ENCODE measurements at places on chromosomes 3 and 15.

- DNase-seq = no peak
These were observed 108.8 kb downstream of the TOP2B start for GRCh38 chr3:25555695-25556437.

DNA sequence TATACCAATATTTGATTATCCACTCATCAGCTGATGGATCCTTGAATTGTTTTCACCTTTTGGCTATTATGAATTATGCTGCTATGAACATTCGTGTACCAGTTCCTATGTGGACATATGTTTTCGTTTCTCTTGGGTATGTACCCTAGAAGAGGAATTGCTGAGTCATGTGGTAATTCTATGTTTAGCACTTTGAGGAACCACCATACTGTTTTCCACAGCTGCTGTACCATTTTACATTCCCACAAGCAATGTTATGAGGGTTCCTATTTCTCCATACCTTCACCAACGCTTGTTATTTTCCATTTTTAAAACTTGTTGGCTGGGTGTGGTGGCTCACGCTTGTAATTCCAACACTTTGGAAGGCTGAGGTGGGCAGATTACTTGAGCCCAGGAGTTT is 62.9 kb downstream of the RPLP1 start:
- DNase-seq = no peak

DNA sequence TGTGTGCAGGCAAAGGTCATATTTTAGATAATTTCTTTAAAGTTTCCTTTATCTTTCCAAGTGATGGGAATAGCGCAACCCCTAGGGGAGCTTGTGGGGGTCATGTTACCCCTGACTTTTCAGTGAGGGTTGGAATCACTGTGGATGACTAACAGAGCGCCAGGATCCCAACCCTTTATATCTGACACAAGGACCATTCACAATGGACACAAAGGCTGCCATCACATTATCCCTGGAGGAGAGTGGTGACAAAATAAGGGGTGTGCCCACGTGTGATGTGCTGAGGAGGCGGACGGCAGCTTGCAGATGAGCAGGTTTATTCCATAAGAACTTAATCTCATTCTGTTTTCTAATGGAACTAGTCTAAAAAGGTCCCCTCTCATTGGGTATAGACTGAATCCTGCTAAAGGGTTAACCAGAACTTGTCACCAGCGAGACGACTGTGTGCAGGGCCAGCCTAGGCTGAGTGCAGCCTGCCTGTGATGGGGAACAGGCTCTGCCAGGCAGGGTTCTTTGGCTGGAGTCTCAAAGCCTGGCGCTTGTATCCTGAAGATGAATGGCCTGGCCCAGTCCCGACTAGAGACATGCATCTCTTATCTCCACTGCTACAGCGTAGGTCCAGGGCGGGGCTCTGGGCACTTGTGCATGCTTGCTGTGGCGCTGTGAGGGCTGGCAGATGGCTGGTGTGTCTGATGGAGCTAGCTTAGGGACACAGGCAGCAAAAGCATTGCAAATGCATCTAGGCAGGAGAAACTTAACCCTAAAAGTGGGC is 50.2 kb downstream of the CHDH start:
- no peak for DNase-seq

DNA sequence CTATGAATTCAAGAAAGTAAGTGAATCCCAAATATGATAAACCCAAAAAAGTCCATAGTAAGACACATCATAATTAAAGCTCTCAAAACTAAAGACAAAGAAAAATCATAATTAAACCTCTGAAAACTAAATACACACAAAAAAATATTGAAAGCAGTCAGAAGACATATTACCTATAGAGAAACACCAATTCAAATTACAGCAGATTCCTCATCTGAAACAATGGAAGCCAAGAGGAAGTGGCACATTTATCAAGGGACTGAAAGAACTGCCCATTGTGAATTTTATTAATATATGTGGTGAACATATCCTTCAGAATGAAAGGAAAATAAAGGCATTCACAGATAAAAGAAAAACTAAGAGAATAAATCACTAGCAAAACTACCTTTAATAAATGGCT is 128.2 kb downstream of the SCAPER start:
- DNase-seq = no peak

GRCh38 chr3:6260551-6261191 is 600.2 kb upstream of the GRM7 start:
- DNase-seq = no peak

DNA sequence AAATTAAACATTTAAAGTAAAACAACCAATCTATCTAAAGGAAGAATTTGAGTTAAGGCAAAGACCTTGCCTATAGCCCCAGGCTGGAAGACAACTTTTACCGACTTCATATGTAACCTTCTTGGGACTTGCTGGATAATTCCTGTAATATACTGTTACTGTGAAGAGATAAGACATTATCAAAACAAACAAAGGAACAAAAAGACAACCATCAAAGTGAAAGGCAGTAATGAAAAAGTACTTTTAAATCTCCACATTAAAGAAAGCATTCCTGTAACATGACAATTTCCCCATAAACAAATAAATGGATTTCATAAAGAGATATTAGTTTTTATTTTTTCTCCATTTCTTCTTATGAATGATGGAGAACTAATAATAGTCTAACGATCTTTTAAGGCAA is 2.4 kb downstream of the CMTM6 start:
- DNase-seq = no peak

- no peak for DNase-seq
These were observed 426.1 kb upstream of the THBS1 start for GRCh38 chr15:39154776-39155175.

DNA sequence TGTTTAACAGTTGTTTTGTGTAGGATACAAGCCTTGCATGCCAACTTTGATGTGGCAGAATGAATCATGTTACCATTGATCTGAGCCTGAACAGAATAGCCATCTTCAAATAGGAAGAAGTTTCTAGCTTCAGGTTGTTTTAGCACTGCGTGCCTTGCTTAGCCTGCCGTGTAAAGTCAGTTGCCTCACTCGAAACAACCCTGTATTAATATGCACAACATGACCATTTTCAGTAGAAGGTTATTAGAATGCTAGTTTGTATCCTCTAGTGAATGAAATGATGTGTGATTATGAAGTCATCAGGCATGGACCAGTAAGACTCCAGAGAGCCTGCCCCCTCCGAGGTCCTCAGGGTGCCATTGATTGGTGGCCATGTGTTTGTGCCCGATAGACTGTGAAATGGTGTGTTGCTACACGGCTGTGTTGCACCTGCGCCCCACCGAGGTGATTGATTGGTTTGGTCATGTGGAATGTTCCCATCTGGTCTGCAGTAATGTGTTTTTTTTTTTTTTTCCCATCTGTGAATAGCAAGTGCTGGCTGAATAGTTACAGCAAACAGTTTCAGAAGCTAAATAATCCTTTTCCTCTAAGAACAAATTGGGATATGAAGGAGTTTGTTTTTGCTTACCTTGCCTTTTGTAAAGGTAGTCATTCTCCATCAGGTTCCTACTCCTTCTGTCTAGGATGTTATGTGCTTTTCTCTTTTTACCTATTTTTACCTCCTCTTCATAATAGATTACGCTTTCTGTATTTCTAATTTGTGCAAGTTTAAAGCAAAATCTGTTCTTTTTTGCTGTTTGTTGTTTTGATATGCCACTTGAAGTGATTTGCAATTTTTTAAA is 214.9 kb downstream of the TCF12 start:
- DNase-seq = no peak

- DNase-seq = no peak
These were observed 919 bp downstream of the IDH2 start for GRCh38 chr15:90101130-90101968.

GRCh38 chr15:58864602-58865424 is 68.7 kb downstream of the SLTM start:
- no peak for DNase-seq

GRCh38 chr3:81352867-81353266 is 408.6 kb downstream of the GBE1 start:
- no peak for DNase-seq

DNA sequence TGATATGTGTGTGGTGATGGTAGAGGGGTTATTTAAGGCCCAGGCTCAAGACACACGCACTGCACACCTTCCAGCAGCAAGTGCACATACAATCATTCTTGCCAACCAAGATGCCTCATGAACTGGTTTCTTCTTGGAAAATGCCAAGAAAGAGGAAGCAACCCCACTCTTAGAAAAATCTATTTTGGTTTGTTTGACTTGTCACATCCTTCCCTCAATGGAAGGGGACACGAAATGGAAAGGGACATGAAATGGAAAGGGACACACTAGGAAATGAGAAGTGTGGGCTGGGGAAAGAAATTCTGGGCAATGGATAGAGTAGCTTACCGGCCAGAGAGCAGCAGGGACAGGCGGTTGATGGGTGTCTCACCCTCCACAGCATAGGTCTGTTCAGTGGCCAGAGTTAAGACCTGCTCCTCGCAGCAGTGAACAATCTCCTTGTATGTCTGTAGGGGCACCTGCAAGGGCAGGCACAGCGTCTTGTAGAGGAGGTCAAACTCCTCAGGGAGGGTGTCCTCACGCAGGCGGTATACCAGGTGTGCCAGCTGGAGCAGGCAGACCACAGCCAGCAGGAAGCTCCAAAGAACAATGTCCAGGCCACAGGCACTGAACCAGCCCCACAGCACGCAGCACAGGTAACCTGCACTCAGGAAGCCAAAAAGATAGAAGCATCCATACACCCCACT is 640 bp downstream of the POPDC2 start:
- DNase-seq = no peak

DNA sequence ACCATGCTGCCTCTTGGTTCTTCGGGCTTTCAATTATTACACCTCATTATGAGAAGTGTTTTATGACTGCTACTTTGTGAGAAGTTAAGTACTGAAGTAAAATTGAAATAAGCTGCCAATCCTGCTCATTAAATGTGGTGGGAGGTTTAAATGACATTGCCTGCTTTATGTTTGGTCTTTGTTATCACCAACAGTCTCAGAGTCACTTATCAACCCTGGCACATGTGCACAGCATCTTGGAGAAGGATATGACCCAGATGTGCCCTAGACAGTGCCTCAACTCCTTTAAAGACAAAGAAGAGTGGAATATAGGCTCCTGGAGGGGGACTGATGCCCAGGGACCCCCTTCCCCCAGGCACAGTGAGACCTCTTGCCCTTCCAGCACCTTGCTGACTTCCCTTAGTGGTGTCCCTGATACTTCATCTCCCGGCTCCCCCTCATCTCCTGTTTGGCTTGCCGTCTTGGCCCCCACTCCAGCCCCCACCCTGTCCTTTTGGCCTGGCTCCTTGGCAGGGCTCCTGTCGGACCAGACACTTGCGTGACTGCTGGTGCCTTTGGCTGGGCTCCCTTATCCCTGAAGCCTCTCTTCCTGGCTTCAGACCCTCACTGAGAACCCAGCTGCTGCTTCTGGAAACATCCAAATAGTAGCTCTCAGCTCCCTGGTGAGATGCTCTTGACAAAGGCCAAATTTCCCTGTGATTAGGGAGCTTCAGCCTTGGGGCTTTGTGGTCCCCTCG is 39.8 kb downstream of the ARHGAP31 start:
- no peak for DNase-seq

DNA sequence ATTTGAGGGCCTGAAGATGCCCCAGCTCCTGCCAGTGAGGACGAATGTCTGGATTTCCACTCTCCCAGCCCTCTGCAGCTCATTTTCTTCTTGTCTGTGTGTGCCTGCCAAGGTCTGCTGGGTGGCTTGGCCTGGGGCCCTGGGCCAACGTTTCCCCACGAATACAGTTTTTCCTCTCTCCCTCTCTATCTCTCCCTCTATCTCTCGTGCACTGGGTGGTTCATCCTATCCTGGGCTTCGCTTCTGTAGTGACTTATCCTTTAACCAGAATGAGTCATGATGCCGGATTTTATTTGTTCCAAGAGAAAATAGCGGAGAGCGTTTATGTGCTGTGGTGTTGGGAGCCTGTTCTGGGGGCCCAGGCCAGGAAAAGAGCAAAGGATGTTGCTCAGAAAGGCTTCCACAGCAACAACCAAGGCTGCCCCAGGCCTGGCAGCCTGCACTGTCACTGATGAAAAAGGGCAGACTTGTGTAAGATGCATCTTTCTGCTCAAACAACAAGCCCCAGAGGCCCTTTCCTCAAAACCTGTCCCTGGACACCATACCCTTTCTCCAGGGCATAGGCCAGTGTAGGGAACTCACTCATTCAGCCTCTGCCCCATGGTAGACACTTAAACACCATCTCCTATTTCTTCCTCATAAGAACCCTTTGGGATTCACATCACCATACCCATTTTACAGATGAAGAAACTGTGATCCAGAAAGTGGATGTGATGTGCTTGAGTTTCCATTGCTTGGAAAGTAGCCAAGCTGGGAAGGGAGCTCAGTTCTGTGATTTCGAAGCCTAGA is 47.3 kb downstream of the ITGA11 start:
- DNase-seq = no peak

DNA sequence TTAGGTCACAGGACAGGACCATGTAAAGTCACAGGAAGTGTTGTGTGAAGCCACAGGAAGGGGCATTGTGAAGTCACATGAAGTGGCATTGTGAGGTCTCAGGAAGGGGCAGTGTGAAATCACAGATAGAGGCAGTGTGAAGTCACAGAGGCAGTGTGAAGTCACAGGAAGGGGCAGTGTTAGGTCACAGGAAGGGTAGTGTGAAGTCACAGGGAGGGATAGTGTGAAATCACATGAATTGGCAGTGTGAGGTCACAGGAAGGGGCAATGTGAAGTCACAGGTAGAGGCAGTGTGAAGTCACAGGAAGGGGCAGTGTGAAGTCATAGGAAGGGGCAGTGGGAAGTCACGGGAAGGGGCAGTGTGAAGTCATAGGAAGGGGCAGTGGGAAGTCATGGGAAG is 37.9 kb downstream of the GASK1A start:
- no peak for DNase-seq

- DNase-seq = no peak
These were observed 84.7 kb downstream of the FGF12 start for GRCh38 chr3:192642651-192643050.

- no peak for DNase-seq
These were observed 65.8 kb downstream of the PDE8A start for GRCh38 chr15:85047271-85047948.

- no peak for DNase-seq
These were observed 72.3 kb downstream of the LMLN start for GRCh38 chr3:198032039-198032936.

- DNase-seq = no peak
These were observed 51.5 kb downstream of the GABRB3 start for GRCh38 chr15:26721232-26721967.

- DNase-seq = no peak
These were observed 212.6 kb upstream of the PLSCR5 start for GRCh38 chr3:146817704-146818103.

GRCh38 chr15:26439681-26440080 is 333.2 kb downstream of the GABRB3 start:
- DNase-seq = no peak

DNA sequence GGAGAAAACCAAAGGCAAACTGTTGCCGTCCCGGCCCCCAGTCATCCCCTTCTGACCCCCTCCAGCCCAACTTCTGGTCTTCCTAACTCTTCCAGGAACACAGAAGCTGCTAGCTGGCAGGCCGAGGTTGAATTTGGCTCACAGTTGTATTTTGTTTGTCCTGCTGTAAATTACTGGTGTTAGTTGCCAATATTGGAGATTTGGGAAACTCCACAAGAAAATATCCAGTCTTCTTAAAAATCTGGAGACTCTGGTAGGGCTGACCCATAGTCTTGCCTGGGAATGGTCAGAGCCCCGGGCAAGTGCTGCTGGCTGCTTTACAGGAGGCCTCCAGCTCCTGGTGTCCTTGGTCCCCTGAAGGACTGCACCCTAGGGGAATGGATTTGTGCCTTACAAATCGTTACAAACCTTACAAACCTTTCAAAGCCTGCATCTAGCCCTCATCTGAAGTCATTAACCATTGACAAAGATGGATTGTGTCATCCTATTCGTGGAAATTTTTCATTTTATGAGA is 112.0 kb upstream of the MCTP2 start:
- DNase-seq = no peak

All from stimulated activated CD4-positive, alpha-beta T cell treated with anti-CD3 and anti-CD28 coated beads, Interleukin-1b, Interleukin-23, amount 100 ng/mL, for 24 hours (primary cell).